ENCODE measurements at places on chromosomes 12 and 14.

DNA sequence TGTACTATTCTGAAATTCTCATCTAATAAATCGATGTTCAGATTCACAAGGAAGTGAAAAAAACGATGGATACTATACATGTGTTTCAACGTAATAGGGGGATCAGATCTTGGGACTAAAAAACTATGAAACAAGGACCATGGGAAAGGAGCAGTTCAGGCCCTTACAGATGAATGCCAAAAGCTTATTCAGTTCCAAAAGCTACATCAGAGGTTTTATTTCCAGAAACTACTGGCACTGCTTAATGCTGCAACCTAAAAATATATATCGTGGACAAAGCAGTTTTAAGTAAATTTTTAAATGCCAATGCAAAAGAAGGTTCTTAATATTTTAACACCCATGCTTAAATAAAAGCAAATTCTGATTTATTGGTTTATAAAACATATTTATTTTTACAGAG, 38.5 kb downstream of the LRIG3 start:
- DNase-seq, result no peak

GRCh38 chr14:64844969-64845536, 34.7 kb downstream of the SPTB start:
- DNase-seq, result no peak

- DNase-seq, result peak; percentile 81
Observed at GRCh38 chr14:101961011-101961721, 3.2 kb upstream of the DYNC1H1 start.

DNA sequence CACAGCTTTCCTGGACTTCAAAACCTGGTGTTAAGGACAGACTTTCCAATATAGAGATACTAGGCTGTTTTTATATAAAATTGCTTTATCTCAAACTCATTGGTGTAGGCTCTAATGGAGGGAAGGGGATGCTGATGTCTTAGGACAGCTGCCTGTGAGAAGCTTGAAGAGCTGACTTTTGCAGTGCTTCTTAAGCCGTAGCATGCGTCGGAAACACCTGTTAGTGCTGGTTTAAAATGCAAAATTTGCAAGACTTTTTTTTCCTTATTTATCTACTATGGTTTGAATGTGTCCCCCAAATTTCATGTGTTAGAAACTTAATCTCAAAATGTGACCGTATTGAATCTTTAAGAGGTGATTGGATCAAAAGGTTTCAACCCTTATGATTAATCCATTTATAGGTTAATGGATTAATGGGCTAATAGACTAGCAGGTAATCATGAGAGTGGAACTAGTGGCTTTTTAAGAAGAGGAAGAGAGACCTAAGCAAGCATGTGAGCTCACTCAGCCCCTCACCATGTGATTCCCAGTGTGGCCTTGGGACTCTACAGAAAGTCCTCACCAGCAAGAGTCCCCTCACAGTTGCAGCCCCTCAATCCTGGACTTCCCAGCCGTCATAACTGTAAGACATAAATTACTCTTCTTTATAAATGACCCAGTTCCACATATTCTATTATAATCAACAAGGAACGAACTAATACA, 60.9 kb upstream of the FUT8 start:
- no peak for DNase-seq

GRCh38 chr12:105740369-105740768, 398.4 kb downstream of the NUAK1 start:
- no peak for DNase-seq

GRCh38 chr12:121033625-121034349, 5.3 kb downstream of the OASL start:
- peak; percentile 63 for DNase-seq

GRCh38 chr14:101826351-101826750, 64.8 kb downstream of the PPP2R5C start:
- DNase-seq, result no peak

- no peak for DNase-seq
Observed at GRCh38 chr12:26988703-26989102, 25.5 kb downstream of the TM7SF3 start.

DNA sequence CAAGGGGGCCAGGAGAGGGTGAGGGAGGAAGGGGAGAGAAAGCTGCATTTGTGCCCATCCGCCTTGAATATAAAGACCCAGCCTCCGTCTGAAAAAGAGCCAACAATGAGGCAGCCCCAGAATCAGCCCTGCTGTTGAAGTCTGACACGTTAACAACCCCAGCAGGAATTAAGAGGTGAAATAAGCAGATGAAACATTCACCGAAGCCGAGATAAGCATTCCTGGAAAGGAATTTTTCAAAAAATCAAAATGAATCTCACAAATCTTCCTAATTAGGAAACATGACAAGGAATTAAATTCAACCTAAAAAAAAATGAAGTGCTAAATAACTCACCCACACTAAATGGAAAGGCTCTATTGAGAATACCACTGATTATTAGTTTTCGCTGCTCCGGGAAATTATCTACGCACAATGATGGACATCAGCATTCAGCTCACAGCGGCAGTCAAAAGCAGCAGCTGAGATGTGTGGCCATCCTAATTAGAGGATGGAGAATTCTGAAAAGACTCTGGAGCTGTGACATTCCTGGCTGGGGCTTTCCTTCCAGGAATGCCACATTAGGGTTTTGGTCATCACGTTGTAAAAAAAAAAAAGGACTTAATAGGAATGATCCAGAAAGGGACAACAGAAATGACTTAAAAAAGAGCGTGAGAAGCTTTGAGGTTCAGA, 8.2 kb upstream of the PARP11 start:
- DNase-seq, result no peak

DNA sequence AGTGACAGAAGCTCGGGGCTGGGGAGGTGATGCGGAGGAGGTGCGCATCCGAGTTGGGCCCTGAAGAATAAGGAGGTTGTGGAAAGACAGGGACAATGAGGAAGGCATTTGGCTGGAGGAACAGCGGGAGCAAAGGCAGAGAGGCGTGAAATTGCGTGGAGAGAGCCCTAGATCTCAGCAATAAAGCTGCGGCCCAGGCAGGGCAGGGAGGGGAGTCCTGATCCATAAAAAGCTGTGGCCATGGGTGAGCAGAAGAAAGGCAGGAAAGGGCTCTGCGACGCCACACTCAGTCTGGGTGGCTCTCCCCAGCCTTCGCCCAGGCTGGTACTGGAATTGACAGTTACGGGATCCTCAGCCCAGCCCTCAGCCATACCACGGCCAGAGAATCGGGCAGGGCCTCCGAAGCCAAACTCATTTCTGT, 2.2 kb downstream of the FIGNL2 start:
- no peak for DNase-seq

GRCh38 chr12:75685617-75686225, 174.3 kb upstream of the KRR1 start:
- no peak for DNase-seq

DNA sequence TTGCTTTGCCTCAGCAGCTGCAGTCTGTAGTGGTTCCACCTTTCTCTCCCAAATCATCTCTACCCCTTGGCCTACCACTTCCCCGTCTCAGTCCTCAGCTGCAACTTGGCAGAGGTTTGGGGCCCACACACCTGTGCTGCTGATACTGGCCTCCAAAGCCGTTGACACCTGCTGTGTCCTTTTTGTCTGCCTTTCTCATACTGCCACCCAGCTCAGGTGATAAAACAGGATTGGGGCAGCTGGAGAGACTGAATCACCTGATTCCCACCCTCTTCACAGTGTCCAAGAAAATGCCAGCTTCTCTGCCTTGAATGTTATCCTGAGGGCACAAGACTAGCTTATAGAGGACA, 103.7 kb downstream of the ETV6 start:
- no peak for DNase-seq

DNA sequence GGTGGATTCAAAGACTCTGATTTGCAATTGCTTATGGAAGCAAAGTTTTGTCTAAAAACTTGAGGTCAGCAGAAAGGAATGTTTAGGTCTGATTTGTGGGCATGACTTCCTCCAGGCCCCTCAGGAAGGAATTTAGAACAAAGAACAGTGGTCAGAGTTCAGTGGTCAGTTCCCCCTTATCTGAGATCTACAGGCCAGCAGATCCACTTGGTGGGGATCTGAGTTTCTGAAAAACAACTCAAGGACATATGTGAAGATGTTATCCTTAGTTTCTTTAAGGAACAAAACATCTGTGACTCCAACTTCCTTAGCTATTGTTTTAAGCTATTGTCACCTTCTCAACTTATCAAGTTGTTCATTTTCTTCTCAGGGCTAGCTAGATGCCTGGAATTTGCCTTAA, 28.0 kb upstream of the NAA30 start:
- DNase-seq, result no peak

- peak; percentile 48 for DNase-seq
Observed at GRCh38 chr14:64510825-64511671, 6.5 kb downstream of the ZBTB1 start.

All from activated T-cell treated with anti-CD3 and anti-CD28 coated beads, Interleukin-2, amount 50 U/mL, for 24 hours (primary cell).